ENCODE measurements at places on chromosomes 7 and 10.

DNA sequence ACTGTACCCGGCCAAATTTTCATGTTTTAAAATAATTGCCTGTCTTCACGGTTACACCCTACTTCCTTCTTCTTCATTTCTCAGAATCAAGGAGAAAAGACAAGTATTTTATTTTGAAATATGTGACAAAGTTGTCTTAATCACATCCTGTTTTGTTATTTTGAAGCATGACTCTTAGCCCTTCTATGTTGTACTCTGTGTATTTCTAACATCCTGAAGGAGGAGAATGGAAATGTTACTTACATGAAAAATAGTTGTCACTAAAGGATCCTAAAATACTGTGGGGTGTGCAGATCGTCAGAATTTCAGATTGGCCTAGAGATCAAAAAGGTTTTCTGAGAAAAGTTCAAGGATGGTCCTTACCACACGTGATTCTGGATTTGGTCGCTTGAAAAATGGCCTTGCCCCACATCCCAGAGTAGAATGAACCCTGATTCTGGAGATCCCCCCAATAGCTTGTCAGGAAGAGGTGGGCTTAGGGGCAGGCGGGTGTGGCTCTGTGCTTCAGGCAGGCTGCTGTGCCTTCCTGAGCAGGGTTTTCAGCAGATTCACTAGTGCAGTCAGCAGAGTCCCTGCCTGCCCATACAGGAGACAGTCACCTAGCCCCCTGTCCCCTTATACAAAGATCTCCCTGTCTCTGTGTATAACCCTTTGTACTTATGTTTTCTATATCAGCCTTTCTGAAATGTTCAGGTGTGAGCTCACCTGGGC lies 8.6 kb downstream of the UPP1 start:
- DNase-seq: peak; percentile 54

DNA sequence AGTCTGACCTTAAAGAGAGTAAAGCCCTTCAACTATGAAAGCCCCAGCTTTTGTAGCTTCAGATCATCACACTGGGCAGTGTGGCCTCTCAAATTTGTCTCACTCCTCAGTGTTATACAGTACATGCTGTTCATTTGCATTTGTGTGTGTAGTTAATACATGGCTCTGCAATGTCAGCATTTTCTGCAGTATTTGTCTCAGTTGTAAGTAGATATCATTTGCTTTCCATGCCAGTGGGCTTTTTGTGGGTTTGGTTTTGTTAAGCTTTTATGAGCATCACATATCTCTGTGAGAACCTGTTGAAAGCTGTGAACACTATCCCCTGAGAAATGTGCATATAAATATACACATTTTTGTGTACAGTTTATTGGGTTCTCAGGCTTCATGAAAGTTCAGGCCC lies 57.0 kb downstream of the ZNF277 start:
- DNase-seq: no peak

- DNase-seq: no peak
These were observed 44.8 kb upstream of the EMX2 start for GRCh38 chr10:117497736-117498135.

- no peak for DNase-seq
These were observed 716.2 kb downstream of the NXPH1 start for GRCh38 chr7:9149499-9150082.

GRCh38 chr10:131113709-131114291 lies 197.7 kb downstream of the TCERG1L start:
- no peak for DNase-seq

GRCh38 chr10:119859420-119860258 lies 13.0 kb downstream of the MCMBP start:
- DNase-seq: peak; percentile 62

- DNase-seq: no peak
These were observed 16.9 kb upstream of the TRIM56 start for GRCh38 chr7:101068401-101068800.

DNA sequence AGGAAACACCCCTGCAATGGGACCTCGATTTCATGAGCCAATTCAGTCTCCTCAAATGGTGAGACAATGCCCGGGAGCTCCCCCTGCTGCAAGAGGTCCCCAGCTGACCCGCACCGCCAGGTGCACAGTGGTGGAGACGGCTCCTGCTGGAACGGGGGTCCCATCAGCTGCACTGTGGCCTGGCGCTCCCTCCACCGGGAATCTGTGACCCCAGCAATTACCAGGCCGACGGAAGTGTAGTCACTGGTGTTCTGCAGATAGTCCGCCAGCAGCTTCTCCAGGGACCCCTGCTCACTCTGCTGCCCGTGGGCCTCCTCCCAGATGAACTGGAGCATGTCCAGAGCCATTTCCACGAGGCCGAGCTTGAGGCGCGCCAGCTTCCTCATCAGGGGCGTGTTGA lies 64.9 kb upstream of the NKX6-2 start:
- DNase-seq: no peak

DNA sequence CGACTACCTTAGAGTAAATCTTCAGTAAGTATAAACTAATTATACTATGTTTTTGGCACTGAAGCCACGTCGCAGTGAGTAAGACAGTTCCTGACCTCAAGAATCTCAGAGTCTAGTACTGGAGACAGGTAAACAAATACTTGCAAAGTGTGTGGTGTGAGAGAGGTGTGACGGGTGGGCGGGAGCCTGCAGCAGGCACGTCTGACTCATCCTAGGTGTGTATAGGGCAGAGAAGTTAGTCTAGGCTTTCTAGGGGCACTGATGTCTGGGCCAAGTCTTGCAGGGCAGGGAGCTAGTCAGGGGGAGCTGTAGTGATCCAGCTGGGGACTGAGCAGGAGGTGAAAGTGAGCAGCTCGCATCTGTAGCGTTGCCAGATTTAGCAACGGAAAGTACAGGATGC lies 35.9 kb upstream of the SFTPD start:
- DNase-seq: no peak

- no peak for DNase-seq
These were observed 13.8 kb upstream of the FKBP9 start for GRCh38 chr7:32943252-32944030.

GRCh38 chr10:12699258-12699700 lies 302.2 kb downstream of the CCDC3 start:
- peak; percentile 73 for DNase-seq

- no peak for DNase-seq
These were observed 40.0 kb upstream of the TM9SF3 start for GRCh38 chr10:96626795-96627194.

GRCh38 chr10:77493239-77493806 lies 144.3 kb downstream of the KCNMA1 start:
- no peak for DNase-seq

- DNase-seq: no peak
These were observed 57.0 kb upstream of the EFCAB10 start for GRCh38 chr7:105638334-105638733.

DNA sequence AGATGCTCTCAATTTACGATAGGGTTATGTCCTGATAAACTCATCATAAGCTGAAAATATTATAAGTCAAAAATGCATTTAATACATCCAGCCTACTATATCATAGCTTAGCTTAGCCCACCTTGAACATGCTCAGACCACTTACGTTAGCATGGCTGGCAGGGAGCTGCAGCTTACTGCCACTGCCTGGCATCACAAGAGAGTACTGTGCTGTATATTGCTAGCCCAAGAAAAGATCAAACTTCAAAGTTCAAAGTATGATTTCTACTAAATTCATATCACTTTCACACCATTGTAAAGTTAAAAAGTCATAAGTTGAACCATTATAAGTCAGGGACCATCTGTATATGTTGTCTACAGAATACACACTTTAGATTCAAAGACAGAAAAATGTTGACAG lies 91.6 kb downstream of the HYCC1 start:
- DNase-seq: no peak

DNA sequence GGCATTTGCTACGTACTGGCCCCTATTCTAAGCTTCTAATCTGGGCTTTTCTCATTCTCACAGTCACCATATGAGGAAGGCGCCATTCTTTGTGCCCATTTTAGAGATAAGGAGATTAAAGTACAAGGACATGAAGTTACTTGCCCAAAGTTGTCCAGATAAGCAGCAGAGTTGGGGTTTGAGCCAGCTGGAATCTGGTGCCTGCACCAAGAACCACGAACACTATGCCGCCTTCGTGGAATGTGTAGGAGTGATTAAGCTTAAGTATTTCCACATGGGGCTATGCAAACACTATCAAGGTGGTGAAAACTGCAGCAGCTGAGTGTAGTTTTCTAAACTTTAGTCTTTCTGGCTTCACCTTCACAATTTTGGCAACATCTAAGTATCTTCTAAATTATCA lies 342.7 kb upstream of the ETV1 start:
- peak; percentile 28 for DNase-seq

- DNase-seq: no peak
These were observed 68.0 kb upstream of the EEPD1 start for GRCh38 chr7:36085096-36085495.

GRCh38 chr10:59285073-59285472 lies 77.3 kb downstream of the FAM13C start:
- no peak for DNase-seq

DNA sequence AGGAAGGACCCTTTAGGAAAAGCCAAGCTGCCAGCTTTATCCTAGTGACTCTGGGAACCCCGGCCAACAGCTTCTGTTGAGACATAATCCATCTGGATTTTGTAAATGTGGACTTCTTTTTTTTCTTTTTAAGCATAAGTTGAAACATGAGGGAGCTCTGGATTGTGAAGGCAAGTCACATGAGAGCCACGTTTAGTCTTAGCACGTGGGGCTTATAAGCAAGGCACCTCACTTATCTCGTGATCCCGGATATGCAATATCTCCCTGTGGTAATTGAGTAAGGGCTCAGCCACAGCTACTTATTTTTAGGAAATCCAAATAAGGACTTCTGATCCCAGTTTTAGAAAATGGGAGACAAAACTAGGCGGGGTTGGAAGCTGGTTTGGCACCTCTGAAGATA lies 111.2 kb upstream of the PTN start:
- DNase-seq: peak; percentile 60
